ENCODE measurements at places on chromosomes 3 and 15.

DNA sequence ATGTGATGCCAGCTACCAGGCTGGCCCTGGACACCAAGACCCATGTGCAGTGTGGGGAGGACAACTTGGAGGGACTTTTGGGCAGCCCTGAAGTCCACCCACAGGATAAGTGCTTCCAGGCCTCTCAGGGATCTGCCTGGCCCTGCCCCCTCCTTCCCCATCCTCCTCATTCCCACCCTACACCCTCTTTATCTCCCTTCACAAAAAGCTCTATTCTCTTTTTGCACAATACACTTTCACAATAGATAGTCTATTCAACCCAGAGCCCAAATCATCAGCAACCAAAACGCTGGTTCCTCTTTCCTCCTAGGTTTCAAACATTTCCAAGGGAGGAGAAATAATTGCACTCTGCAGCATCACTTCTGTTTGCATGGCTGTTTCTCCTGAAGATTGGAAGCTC lies 7.8 kb upstream of the ZNF710 start:
- DNase-seq, result no peak

DNA sequence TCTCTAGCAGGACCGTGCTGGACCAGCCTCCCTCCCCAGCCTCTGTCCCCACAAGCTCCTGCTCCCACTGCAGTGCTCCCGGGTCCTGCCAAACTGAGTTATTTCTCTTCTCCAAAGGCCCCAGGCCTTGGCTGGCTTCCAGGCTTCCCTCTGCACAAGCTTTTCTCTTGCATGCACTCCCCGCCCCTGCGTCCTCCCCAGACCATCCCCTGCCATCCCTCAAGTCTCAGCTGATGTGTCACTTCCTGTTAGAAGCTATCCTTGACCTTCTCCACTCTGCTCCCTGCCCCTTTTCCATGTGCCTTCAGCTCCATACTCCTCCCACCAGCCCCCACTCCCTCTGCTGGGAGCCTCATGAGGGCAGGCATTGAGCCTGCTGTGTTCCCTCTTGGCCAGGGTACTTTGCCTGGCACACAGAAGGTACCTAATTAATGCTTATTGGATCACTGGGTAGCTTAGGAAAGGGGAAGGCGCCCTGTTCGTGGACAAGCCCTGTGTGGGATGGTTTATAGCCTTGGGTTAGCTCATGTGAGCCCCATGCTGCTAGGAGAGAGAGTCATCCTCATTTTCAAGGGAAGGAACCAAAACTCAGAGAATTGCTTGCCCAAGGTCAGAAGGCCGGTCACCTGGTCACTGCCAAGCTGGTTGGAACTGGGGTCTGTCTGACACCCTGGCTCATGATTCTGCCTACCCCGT lies 56.4 kb downstream of the FEM1B start:
- no peak for DNase-seq

DNA sequence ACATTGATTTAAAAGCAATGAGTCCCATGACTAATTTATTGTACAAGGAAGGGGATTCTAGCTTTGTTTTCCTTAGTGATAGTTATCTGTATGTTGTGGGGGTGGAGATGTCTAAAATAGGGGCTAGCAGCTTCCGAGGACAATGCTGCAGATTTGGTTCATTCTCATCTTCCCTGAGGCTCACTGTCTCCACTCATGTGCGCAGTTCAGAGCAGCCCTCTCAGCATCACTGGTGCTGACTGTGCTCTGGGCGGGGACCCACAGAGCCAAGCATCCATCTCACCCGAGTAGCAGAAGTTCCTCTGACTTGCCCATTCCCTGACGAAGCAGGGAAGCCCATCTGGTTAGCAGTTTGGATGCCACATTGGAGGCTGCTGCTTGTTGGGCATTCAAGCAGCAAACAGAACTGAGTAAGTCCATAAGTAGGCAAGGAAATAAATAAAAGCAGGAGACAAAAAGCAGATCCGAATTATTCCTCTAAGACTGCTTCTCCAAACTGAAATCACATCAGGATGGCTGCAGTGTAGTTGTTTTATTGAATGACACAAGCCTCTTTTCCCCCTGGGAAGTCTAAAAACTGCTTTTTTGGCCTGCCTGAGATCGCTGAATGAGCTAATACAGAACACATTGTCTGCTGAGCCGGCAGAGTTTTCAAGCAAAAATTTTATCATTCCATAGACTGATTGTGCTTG lies 27.5 kb downstream of the RARB start:
- DNase-seq, result no peak

DNA sequence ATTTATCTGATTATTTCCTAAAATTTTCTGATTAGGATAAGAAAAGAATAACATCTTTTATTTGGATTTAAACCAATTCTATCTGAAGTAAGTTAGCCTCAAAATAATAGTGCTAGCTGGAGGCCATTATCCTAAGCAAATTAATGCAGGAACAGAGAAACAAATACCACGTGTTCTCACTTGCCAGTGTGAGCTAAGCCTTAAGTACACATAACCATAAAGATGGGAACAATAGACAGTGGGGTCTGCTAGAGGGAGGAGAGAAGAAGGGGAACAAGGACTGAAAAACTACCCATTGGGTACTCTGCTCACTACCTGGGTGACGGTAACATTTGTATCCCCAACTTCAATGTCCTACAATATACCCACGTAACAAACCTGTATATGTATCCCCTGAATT lies 31.3 kb upstream of the LYSMD4 start:
- peak; percentile 19 for DNase-seq

- DNase-seq, result no peak
Measured at GRCh38 chr3:10494180-10494579, 11.2 kb downstream of the ATP2B2 start.

- DNase-seq, result peak; percentile 28
Measured at GRCh38 chr15:91885714-91886270, 32.3 kb downstream of the SLCO3A1 start.

DNA sequence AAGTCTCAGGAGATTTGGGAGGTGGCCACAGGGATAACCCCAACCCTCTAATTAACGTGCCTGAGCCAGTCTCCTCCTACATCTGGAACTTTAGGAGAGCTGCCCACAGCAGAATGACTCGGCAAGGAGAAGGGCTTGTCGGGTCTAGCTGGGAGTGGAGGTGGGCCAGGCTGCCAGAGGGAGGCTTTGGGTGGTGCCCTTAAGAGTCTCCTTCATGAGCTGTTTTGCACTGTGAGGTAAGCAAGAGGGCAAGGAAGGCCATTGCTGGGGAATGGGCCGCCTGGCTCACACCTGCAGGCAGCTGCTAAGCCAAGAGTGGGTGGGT lies 3.6 kb upstream of the TNK2 start:
- DNase-seq, result no peak

- no peak for DNase-seq
Measured at GRCh38 chr15:59940456-59940855, 63.7 kb upstream of the FOXB1 start.

- no peak for DNase-seq
Measured at GRCh38 chr3:197463279-197463678, 92.5 kb downstream of the BDH1 start.

DNA sequence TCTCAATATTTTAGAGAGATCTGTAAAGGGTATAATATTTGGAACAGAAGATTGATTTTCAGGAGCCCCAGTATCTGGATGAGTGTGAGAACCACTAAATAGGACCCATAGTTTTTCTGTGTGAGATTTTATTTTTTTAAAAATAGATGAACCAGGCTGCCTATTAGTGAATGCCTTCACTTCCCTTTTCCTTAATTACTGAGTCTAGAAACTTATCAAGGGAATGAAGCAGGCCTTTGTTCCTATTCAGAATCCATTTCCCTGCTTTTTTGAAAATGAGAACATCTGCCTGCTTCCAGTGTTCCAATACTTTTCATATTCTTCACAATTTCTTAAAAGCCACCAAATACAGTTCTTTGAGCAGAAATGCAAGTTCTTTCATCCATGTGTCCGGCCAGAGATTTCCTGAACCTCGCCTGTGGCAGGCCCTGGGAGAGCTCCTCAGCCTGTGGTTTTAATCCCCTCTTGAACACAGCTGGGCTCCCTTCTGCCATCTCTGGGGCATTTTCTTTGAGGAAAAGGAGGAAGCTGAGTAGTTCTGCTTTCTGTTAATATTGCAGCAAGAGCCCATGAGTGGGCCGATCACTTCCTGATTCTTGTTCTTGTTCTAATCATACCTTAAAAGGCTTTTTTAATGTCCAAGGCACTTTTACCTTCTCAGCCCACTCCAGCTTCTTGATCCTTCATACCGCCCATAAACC lies 4.7 kb downstream of the EHD4 start:
- DNase-seq, result no peak

DNA sequence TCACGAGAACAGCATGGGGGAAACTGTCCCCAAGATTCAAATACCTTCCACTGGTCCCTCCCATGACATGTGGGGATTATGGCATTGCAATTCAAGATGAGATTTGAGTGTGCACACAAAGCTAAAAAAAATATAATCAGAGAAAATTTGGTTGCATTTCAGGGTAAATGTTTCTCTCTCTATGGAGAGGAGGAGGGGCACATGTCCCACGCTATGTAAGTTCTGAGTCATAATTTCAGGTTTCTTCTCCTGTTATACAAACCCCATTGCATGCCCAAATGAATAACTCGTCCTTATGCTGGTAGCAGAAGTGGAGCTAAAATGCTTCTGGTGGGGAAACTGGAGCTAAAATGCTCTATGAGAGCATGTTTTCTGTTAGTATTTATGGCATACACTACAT lies 209.7 kb upstream of the DCBLD2 start:
- DNase-seq, result no peak

GRCh38 chr15:85517086-85517485 lies 136.7 kb downstream of the AKAP13 start:
- DNase-seq, result no peak

- DNase-seq, result no peak
Measured at GRCh38 chr3:59567661-59568060, 517.8 kb upstream of the CFAP20DC start.

GRCh38 chr3:99041747-99042146 lies 140.3 kb upstream of the DCBLD2 start:
- no peak for DNase-seq

DNA sequence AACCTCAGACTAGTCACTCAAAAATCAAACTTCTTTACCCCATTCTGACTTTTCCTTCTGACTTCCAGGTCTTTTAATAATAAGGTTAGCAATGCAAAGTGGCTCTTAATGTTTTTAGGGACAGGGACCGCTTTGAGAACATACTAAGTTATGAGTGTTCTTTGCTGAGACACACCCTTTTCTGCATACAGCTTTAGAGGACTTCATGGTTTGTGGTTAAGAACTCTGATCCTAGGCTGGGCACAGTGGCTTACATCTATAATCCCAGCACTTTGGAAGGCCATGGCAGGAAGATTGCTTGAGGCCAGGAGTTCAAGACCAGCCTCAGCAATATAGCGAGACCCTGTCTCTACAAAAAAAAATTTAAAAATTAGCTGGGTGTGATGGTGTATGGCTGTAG lies 85.8 kb upstream of the CACNA2D3 start:
- no peak for DNase-seq

DNA sequence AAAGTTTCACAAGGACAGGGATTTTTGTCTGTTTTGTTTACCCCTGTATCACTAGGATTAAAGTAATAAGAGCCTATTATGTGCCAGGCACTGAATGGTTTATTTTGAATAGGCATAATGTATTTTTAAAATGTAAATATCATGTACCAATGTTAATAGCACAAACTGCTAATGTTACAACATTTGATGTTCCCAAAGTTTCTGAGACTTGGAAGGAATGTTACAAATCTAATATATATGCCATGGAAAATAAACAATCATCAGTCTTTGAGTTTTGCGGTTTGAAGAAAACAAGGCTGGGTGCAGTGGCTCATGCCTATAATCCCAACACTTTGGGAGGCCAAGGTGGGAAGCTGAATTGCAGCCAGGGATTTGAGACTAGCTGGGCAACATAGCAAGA lies 159.4 kb downstream of the CDIN1 start:
- DNase-seq, result no peak

DNA sequence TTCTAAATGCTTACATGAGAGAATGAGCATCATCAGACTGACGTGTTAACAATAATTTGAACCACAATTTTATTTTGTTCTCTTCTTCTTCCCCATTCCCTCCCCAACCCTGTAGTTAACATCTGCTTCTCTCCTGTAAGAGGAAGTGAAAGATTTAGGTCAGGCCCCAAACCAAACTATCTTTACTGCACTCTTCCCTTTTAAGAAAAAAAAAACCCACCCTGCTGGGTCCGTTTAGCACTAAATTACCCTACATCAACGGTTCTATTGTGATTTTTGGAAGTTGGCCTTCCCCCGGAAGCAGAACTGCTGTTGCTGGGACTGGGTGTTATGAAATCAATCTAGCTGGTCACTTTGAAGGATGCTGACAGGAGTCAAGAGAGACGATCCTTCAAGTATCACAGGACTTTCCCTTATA lies 49.4 kb downstream of the NFKBIZ start:
- DNase-seq, result no peak

DNA sequence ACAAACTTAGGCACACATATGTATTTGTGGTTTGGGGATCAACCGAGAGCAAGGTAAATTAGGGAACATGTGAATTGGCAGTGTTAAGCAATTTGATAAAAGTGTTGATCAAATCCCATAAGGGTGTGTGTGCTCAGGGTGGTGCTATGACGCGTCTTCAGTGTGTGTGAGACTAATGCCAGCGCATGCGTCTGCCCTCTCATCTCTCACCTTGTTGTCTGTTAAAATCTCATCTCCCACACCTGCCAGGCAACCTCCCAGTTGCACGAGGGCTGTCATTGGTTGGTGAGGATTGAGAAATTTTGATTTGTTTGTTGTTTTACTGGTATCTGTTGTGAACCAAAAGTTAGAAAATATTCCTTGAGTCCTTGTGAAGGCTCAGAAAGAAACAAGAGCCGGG lies 137.2 kb upstream of the ICE2 start:
- no peak for DNase-seq

DNA sequence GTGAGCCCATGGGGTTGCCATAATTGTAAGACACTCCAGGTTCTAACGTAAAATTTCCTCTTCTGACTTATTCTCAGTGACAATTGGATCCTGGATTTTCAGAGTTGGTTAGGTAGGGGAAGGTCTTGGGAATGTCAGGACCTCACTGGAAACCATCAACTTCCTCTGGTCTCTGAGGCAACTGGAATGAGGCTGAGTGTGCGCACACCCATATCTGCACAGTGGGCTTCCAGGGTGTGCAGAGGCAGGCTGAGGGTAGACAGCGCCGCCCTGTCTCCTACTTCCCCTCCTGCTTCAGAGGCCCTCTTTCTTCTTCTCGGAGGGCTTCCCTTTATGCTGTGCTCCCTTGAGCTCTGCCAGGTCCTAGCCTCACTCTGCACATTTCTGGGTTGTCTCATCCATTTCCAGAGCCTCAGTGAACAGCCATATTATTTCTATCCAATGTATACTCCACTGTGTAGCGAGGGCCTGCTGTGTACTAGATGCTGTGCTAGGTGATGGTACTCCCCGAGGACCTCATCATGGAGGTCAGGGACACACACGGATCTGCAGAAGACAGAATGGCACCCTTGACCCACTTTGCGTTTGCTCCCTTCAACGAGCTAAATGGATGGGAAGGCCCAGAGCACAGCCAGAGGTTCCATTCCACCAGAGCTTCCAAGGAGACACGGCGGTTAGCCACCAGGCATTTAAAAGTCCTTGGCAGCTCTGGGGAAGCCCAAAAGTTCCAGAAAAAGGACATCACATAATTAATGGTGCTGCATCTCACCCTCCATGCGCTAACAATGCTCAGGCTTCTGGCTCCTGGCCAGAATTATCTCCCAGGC lies 18.3 kb downstream of the ACAA1 start:
- DNase-seq, result no peak

- no peak for DNase-seq
Measured at GRCh38 chr15:40046721-40047414, 7.9 kb upstream of the SRP14 start.
